Activated gamma-delta T cell (primary cell): ENCODE measurements at places on chromosomes 11 and 22.

- DNase-seq = no peak
These were observed 243.1 kb downstream of the ST3GAL4 start for GRCh38 chr11:126598344-126599216.

GRCh38 chr11:113043698-113044097 is 82.5 kb downstream of the NCAM1 start:
- DNase-seq = no peak

DNA sequence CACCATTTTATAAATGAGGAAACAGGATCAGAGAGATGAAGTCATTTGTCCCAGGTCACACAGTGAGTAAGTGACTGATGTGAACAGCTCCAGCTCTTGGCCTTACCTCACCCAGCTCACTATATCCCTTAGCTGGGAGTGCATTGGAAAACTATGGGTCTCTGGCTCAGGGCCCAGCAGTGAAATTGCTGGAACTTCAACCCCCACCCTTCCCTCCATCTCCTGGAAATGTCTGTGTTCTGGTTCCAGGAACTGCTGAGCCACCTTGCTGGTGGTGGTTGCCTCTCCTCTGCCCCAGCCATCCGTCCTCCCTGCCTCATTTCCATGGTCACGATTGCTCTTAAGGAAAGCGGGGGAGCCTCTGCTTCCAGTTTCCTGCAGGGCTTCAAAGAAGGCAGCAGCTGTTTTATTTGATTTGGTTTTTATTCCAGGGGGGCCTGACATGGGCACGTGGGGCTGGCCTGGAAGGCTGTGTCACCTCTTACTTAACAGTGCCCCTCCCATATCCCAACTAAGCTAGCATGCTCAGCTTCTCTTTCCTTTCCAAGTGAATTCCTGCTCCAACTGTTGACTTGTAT is 46.2 kb upstream of the CSTF3 start:
- DNase-seq = no peak

GRCh38 chr22:24827296-24827695 is 21.3 kb downstream of the SGSM1 start:
- no peak for DNase-seq

GRCh38 chr22:18013947-18014346 is 10.4 kb downstream of the MICAL3 start:
- no peak for DNase-seq

GRCh38 chr11:36372101-36372771 is 76.1 kb downstream of the PRR5L start:
- DNase-seq = no peak

- DNase-seq = no peak
These were observed 63.9 kb upstream of the CSNK2A3 start for GRCh38 chr11:11416917-11417316.

- no peak for DNase-seq
These were observed 18.5 kb downstream of the APLP2 start for GRCh38 chr11:130088217-130088616.

DNA sequence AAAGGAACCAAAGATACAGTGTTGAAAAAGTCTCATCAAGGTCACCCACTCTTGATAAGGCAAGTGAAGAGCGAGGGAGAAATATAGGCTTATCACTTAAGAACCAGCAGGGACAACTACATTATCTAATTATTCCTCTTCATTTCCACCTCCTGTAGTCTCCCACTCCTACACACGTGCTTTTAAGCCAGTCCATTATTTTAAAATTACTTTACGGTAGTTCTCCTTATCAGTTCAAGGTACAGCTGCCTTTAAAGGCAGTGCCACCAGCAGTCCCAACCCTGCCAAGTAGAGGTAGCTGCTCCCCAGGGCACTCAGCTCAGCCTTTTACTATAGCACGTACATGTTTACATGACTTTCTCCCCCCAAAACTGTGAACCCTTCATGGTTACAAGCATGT is 161.5 kb upstream of the BLID start:
- no peak for DNase-seq

DNA sequence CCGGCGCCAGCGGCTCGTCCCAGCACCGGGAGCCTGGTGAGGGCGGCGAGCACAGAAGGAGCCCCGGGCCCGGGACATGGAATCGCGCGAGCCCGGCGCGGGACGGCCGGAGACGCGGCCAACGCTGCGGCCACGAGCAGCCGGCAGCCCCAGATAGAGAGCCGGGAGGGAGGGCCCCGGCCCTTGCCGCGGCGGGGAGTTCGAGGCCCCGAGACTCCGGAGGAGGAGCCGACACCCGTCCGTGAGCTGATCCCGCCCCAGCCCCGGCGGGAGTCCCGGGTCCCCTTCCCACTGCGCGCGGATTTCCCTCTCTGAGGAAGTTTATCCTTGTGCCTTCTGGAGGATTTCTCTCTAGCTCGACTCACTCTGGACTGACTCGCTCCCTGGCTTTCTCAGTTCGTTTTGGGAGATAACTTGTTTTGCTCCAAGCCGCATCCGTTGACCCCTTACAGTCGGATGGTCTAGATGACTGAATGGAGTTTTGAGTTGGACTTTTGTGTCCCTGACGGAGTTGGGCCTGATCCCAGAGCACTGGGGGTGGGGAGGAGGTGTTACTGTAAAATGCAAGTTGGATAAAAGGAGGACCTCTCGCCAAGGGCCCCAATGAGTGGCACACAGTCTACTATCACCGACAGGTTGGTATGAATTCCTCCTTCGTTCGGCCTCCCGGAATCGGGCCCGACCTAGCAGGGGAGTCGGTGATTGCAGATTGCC is 585 bp downstream of the ARHGEF12 start:
- no peak for DNase-seq

DNA sequence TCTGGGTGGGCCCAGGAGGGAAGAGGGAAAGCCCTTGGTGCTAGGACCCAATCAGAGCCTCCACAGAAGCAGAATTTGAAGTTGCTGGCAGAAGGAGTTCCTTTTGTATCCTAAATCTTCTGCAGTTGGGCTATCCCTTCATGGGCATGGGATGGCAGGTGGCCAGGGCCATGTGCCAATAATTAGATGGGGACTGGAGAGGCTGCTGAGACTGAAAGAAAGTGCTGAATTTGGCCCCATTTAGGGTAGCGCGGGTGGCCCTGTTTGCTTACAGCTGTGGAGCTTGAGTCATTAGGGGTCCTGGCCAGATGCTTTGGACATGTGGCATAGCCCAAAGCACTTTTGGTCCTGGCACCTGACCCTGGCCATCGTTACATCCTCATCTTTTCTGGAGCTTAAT is 27.1 kb downstream of the PARVA start:
- no peak for DNase-seq
